Jurkat, Clone E6-1 (cell line): ENCODE measurements at places on chromosomes 12 and 14.

GRCh38 chr14:94165744-94166143 lies 8.4 kb upstream of the PPP4R4 start:
- DNase-seq: no peak

GRCh38 chr14:51341338-51341737 lies 101.3 kb downstream of the TMX1 start:
- DNase-seq: no peak

GRCh38 chr14:33702293-33702692 lies 248.6 kb downstream of the EGLN3 start:
- no peak for DNase-seq

DNA sequence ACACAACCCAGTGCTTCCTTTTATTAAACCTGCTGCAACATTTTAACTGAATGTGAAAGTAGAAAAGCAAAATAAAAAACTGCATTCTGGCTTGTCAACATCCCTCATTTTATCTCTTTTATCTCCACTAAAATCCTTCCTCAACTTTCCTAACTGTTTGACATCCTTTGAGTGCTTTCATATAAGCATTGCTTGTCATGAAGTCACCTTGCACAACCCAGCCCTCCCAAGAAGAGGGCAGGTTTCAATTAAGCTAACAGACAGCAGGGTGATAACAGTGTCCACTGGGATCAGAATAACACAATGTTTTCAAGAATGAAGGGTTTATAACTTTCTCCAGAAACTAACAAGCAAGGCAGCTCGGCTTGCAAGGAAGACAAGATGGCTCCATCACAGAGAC lies 16.3 kb upstream of the TSPAN8 start:
- DNase-seq: no peak

- no peak for DNase-seq
Measured at GRCh38 chr12:116595186-116595585, 36.0 kb downstream of the MAP1LC3B2 start.

DNA sequence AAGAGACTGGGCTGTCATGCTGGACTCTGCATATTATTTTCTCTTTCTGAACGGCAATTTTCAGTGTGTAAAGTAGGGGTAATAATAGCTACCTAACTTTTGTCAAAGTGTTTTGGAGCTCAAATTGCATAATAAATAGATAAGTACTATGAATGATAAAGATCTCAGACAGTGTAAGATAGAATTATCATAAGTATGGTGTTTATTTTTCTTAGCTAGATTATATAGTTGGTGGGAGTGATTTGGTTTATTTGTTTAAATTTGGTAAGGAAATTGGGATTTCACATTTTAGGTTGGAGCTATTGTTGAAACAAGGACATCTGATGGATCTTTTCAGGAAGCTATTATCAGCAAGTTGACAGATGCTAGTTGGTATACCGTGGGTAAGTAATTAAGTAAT lies 7.4 kb downstream of the ARID4A start:
- DNase-seq: no peak

DNA sequence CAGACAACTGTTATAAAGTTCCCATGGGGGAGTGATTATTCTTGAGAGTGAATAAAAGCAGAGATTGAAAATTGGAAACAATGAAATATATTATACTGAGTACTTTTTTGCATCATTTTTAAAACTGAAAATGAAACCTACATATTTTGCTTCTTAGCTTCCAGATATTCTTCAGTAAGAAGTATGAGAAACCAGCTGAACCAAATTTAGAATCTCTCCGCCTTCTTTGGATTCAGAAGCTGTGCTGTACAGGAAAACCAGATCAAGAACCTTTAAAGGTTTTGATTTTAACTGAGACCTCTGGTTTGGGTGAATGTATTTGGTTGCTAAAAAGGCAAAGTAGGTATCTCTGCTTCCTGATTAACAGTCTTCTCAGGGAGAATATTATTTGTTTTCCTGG lies 109.4 kb downstream of the AKAP6 start:
- DNase-seq: no peak

- no peak for DNase-seq
Measured at GRCh38 chr14:32513571-32514009, 184.5 kb downstream of the AKAP6 start.
